Lung microvascular endothelial cell (primary cell): ENCODE measurements at places on chromosomes 12 and 14.

- DNase-seq = no peak
Observed at GRCh38 chr14:38553586-38553985, 297.7 kb upstream of the CLEC14A start.

- peak; percentile 75 for DNase-seq
Observed at GRCh38 chr12:92244036-92244435, 98.4 kb upstream of the BTG1 start.

- no peak for DNase-seq
Observed at GRCh38 chr14:101968186-101968585, 3.8 kb downstream of the DYNC1H1 start.

DNA sequence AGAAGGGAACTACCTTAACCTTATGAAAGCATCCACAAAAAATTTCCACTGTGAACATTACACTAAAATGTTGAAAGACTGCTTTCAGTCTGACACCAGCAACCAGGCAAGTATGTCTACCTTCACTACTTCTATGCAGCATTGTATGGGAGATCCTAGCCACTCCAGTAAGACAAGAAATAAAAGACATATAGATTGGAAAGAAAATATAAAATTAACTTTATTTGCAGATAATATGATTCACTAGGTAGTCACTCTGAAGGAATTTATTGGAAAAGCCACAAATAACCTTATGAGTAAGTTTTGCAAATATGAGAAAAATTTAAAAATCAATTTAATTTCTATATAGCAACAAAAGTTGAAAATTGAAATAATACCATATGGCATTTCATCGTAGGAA is 172.0 kb downstream of the RERGL start:
- no peak for DNase-seq

DNA sequence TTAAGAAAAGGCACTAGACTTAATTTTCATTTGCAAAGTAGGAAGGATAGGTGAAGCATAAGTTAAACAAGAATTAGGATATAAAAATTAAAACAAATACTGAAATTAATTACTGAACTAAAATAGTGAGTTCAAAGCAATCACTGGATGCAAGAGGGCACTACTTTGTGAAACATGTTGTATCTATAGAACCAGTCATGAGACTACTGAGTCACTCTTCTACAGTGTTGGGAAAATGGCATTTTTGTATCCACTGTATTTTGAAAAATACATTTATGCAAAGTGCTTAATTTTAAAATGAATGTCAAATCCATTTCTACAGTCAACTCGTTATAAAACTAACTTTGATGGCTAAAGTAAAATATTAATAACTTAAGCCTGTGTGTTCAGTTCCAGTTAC is 47.9 kb downstream of the SEL1L start:
- DNase-seq = no peak

DNA sequence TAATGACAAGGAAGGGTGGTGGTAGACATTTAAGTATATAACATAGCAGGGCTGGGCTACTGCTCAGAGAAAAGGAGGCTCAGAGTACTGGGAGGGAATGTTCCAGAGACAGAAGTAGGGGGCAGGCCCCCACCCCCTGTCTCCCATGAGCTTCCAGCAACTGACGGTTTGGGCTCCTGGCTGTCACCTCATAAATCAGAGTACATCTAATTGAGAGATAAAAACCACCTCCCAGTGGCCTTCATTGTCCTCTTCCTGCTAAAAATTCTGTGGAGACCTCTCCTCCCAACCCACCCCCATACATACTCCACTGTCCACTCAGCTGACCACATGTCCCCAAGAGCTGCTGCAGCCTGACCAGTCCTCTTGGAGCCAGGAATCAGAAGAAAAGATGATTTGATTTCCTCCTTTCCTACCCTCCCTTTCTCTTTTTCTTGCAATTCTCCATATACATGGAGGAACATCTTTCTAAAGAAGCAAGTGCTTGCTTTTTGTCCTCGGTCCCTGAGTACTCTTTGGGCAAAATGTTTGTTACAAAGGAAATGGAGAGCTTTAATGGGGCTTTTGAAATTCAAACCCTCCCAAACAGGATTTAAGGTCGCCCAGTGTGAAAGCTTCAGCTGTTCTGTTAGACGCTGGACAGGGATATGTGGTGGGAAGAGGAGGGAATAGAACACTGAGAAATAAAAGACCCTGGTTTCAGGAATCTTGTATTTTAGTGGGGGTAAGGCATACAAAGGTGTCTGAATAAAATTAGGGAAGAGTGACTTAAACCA is 16.4 kb upstream of the KCNA5 start:
- no peak for DNase-seq

DNA sequence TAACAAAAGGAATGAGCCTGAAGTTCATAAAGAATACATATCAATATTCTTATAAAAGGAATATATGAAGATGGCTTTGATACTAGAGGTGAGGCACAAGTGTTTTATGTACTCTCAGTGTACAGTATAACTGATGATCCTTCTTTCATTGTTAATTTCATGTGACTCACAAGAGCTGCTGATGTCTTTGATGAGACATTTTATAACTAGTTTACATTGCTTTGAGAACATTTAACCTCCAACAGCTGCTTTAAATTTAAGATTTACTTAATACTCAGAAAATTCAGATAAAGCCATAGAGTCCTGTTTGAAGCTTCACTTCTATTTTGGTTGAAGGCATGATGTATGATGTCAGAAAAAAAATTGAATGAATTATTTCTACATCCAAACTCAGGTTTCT is 59.8 kb downstream of the WASHC4 start:
- DNase-seq = no peak

DNA sequence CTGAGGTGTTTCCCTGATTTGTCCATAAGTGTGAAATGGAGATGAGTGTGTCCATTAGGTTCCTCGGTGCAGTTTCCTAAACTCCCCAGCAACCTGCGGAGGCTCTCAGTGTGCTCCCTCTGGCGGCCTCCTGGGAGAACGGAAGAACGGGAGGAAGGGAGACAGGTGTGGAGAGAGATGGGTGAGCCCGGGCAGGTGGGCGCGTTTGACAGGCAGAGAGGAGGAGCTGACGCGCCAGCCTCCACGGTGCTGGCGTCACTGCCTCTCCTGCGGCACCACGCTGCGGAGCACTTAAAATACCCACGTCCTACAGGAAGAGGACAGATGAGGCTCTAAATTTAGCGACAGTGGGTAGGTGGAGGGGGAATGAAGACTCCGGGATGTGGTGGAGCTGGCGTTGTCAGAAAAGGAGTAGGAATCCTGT is 26.8 kb upstream of the PEX5 start:
- DNase-seq = peak; percentile 28

DNA sequence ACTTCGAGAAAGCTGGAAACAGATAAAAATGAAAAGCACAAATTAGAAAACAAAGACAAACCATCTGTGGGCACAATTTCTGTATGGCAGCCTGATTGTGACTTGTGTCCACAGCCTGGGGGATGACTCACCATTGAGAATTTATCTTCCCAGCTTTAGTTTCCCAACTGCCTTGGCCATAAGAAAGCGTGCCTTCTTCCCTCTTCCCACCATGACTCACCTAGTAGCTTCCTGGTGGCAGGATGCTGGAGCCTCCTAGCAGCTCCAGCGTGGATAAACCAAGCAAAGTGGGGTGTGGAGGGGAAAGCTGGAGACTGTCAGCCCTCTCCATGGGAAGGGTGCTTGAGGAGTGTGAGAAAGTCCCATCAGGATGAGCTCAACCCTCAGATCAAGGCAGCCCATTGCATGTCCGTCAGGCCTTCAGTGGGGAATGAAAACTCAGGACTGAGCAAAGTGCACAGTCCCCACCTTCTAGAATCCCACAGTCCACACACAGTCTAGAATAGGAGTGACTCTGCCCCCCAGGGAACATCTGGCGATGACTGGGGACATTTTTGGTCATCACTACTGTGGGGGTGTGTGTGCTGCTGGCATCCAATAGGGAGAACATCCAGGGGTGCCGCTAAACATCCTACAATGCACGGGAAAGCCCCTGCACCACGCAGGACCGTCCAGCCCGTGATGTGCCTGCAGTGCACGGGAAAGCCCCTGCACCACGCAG is 22.4 kb upstream of the SERPINA6 start:
- DNase-seq = no peak

- DNase-seq = no peak
Observed at GRCh38 chr12:13161172-13161571, 35.4 kb upstream of the EMP1 start.

DNA sequence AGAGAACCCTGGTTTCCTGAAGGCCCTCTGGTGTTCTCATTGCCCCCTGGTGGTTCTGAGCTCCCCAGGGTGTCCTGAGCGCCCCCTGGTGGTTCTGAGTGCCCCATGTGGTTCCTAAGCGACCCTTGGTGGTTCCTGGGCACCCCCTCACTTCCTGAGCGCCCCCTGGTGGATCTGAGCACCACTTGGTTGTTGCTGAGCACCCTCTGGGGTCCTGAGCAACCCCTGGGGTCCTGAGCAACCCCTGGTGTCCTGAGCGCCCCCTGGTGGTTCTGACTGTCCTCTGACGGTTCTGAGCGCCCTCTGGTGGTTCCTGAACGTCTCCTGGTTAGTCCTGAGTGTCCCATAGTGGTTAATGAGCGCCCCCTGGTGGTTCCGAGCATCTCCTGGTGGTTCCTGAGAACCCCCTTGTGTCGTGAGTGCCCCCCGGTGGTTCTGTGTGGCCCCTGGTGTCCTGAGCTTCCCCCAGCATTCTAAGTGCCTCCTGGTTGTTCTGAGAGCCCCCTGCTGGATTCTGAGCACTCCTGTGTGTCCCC is 568.3 kb downstream of the TMEM121 start:
- DNase-seq = peak; percentile 21

- no peak for DNase-seq
Observed at GRCh38 chr12:80553316-80553715, 109.3 kb downstream of the PTPRQ start.

DNA sequence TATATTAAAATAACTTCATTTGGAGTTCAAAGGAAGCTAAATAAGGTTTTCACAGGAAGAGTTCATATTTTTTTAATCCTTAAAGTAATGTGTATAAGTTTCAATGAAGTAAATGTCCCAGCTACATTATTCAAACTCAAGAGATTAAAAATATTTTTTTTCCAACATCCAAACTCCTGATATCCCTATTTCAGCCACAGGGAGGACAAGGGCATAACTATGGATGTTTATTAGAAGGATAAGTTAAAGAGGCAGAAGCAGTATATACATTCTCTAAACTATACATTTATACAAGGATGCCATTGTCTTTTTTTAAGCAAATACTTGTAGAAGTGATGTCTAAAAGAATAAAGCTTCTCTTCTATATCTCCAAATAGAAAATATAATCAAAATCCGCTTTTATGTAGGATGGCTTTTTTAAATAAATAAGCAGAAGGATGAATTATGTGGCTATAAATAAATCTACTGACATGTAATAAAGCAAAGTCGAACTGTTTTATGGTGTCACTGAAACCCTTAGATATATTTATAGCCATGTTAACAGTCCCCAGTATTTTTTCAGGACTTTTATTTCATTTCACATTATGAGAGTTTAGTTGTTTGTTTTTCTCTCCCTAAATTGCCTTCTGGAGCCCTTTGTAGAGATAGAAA is 936.5 kb downstream of the DIO2 start:
- no peak for DNase-seq

- no peak for DNase-seq
Observed at GRCh38 chr12:54328595-54329337, 3.8 kb downstream of the COPZ1 start.

GRCh38 chr14:54127526-54127925 is 170.9 kb upstream of the BMP4 start:
- peak; percentile 13 for DNase-seq

DNA sequence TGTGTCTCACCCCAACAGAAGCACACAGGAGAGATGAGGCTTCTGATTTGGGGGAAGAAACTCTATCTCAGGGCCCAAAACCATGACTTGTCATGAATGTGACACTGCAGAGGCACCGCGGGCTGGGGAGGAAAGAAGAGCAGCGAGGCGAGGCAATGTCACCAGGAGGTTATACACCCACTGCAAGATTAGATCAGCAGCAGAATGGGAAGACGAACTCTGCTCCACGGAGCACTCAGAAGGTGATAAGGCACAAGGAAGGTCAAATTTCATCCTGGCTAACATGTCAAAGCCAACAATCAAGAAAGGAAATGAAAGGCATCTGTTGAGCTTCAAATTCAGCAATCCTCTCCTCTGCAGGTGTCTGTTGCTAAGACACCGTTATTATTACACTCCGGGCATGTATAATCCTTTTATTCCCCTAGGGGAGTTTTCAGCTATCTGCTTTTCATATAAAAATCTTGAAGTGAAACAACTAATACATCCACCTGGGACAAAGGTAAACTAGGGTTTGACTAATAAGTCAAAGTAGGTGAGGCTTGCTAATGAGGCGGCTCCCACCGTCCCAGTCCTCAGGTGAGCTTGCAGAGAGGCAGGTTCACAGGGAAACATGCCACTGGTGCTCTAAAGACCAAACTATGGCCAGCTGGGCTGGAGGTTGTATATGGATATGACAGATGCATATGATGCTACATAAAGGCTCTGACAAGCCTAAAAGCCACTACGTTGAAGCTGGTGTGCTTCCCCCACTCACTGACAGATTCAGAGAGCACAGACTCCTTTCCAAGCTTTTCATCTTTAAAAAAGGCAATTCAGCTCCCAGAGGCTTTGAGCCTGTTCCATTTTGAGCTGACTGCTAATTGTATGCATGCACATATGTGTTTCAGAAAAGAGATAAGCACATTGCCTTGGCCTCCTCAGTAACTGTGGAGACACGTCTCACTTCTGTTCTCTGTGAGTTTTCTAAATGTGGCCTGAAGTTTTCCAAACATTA is 221.2 kb downstream of the NELL2 start:
- DNase-seq = no peak

DNA sequence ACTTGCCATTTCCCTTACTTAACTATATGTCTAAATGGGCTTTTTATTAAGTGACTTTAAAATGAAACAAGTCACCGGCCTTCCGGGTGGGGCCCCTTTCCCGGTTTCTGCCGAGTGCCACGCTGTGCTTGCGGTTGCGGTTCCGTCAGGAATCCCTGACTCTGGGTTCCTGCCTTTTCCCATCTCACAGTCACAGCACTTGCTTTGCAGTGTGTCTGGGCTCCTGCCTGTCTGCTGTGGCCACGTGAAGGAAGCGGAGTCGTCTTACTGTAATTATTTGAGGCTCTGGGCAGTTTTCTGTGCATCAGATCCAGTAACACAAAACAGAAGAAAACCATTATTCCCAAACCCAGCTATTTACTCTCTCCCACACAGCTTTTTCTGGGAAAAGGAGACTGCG is 44.0 kb upstream of the FRMD6 start:
- no peak for DNase-seq

- DNase-seq = no peak
Observed at GRCh38 chr12:11757095-11757494, 107.6 kb downstream of the ETV6 start.

DNA sequence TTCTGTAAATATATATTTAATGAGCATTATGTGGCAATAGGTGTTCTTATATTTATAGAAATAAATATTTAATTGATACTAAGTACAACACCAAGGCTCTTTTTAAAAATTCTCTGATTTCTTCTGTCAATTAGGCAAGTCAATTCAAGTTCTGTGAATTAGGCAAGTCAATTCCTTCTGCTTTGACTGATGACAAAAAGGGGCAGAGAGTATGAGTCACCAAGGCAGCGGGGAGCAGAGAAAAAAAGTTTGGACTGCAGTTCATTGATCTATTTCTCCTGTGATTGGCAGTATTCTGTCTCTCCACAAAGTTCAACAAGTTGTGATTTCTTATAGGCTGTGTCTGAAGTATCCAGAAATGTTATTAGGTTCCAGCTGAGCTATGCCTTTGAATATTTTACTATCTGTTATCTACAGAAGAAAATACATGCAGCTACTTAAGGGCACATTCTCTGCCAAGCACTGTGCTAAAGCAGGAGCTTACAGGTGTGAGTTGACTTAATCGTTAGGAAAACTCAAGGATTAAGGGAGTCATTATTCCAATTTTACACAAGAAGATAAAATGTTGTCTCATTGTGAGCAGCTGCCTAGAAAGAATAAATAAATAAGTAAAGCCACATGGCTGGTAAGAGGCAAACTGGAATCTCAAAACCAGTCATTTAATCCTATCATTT is 206.4 kb upstream of the ALG10B start:
- DNase-seq = no peak

GRCh38 chr14:85934123-85934885 is 404.4 kb downstream of the FLRT2 start:
- peak; percentile 56 for DNase-seq
